ENCODE measurements at places on chromosomes 6 and 20. TPM values are rescaled to one million over a fixed set of nuclear protein-coding genes. Genes with fewer than 3 reads are reported as not detected.

- peaks cover 20% of the 10 kb centered on the region for H3K4me1 ChIP-seq
- no peaks in the 10 kb centered on the region for H3K36me3 ChIP-seq
- no peak overlapping the region for H3K4me3 ChIP-seq
- H3K27ac ChIP-seq = no peak overlapping the region
- H3K27me3 ChIP-seq = no peaks in the 10 kb centered on the region
Observed at GRCh38 chr6:113524826-113525225, 332.3 kb upstream of the MARCKS start.

Gene CNR1
- 6.3 TPM for total RNA-seq

Gene ATP9A
- total RNA-seq = 79.1 TPM

DNA sequence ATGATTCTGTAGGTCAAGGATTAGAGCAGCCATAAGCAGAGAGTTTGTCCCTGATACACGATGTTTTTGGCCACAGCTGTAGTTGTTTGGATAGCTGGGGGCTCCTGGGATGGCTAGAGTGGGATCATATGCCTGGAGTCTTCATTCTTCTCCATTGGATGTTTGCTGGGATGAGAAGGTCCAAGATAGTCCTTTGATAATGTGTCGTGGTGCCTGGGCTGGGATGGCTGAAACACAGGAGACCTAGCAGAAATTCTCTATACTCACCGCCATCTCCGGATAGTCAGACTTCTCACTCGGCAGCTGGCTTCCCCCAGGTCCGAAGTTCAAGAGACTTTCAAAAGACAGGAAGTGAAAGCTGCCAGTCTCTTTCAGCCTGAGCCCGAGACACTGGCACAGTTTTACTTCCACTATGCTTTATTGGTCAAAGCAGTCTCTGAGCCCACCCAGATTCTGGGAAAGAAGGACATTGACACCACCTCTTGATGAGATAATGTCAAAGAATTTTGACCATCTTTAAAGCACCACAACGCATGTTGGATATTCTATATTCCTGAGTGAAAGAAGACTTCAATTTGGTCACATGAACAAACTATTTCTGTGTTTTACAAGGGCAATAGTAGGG lies 16.0 kb downstream of the MARCKS start:
- no peak overlapping the region for H3K4me3 ChIP-seq
- H3K27me3 ChIP-seq = no peaks in the 10 kb centered on the region
- no peak for DNase-seq
- H3K27ac ChIP-seq = no peak overlapping the region
- H3K36me3 ChIP-seq = no peaks in the 10 kb centered on the region
- H3K4me1 ChIP-seq = peaks cover 12% of the 10 kb centered on the region

- H3K27ac ChIP-seq = no peak overlapping the region
- H3K4me3 ChIP-seq = no peak overlapping the region
- no peaks in the 10 kb centered on the region for H3K36me3 ChIP-seq
- H3K4me1 ChIP-seq = no peaks in the 10 kb centered on the region
Observed at GRCh38 chr20:24455081-24455480, 14.3 kb upstream of the SYNDIG1 start.

DNA sequence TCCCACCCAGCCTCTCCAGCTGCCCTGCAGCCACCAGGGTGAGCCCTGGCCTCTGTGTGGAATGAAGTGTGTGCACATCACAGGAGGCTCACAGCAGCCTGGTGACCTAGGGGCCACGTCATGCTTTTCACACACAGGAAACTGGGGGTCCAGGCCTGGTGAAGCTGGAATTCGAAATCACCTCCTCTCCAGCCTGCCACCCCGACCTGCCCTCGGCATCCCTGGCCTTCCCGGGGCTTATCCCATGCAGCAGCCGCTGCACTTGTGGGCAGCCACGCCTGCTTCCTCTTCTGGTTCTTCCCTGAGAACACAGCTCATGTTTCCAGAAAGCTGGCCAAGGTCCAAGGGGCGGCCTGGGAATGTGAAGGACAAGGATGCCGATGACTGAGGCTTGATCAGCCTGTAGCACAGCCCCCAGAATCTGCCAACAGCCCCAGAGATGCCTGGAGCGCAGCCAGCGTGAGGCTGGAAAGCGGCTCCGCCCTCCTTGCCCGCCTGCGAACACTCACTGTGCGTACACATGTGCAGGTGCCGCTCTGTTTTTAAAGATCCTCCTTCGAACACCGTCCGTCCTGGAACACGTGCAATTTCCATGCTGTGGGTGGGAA lies 4.2 kb upstream of the NTSR1 start:
- H3K4me1 ChIP-seq = peaks cover 20% of the 10 kb centered on the region
- no peak overlapping the region for H3K4me3 ChIP-seq
- peaks cover 49% of the 10 kb centered on the region for H3K27me3 ChIP-seq

GRCh38 chr6:167679790-167680604 lies 146.7 kb upstream of the AFDN start:
- H3K36me3 ChIP-seq = no peaks in the 10 kb centered on the region
- DNase-seq = no peak
- H3K4me3 ChIP-seq = peak overlapping the region; percentile 23
- peaks cover 30% of the 10 kb centered on the region for H3K4me1 ChIP-seq
- H3K27me3 ChIP-seq = peaks cover 48% of the 10 kb centered on the region

Gene IPCEF1
- 1.5 TPM for total RNA-seq

Gene SERINC3
- 42.9 TPM for total RNA-seq

GRCh38 chr6:90319044-90319443 lies 22.4 kb upstream of the BACH2 start:
- no peak for DNase-seq
- H3K4me3 ChIP-seq = no peak overlapping the region
- no peaks in the 10 kb centered on the region for H3K4me1 ChIP-seq
- no peak overlapping the region for H3K27ac ChIP-seq
- peaks cover 6% of the 10 kb centered on the region for H3K27me3 ChIP-seq
- H3K36me3 ChIP-seq = no peaks in the 10 kb centered on the region

DNA sequence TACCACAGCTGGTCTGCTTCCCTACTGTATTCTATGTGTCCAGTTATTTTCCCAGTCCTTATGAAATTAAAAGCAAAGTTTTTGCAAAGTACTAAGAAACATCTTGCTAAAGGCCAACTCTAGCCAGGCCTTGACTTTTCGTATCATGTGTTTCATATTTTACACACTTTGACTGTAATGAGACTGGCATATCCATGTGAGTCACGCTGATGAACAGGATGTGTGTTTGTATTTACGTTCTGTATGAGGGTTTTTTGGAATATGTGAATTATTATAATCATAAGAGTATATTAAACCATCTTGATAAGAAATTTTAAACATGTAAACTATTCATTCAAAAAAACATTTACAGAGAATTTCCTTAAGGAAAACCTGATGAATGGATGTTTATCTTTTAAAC lies 59.7 kb downstream of the EYA4 start:
- no peaks in the 10 kb centered on the region for H3K36me3 ChIP-seq
- peaks cover 3% of the 10 kb centered on the region for H3K4me1 ChIP-seq
- DNase-seq = no peak

- no peaks in the 10 kb centered on the region for H3K4me1 ChIP-seq
- DNase-seq = no peak
- no peak overlapping the region for H3K4me3 ChIP-seq
- peaks cover 31% of the 10 kb centered on the region for H3K27me3 ChIP-seq
- H3K36me3 ChIP-seq = no peaks in the 10 kb centered on the region
Observed at GRCh38 chr20:16821211-16822089, 73.3 kb downstream of the OTOR start.

Gene CD40
- 4.3 TPM for total RNA-seq

DNA sequence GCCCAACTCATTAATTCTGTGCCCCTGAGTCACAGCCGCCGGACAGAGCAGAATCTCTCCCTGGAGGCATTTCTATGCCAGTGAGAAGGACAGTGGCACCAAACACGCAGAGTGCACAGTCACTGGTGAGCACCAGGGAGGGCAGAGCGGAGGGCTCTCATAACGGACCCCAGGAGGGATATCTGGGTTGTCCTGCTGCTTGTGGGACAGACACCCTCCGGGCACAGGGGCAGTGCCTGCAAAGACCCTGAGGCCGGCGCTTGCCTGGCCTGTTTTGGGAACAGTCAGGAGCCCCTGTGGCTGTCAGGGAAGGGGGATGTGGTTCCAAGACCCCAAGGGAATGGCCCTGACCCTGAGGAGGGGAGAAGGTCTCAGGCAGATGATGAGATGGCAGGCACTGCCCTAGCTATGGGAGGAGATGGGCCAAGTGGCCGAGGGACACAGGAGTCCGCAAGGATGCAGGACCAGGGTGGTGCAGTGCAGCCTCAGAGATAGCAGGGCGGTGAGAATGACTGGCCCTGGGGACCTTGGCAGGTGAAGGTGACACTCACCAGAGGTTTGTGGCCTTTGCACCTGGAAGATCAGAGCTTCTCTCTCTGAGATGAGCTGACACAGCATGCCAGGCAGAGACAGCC lies 270.8 kb downstream of the SMOC2 start:
- no peaks in the 10 kb centered on the region for H3K36me3 ChIP-seq
- H3K27ac ChIP-seq = no peak overlapping the region
- H3K27me3 ChIP-seq = peaks cover 3% of the 10 kb centered on the region
- no peak for DNase-seq
- H3K4me3 ChIP-seq = no peak overlapping the region
- H3K4me1 ChIP-seq = peaks cover 15% of the 10 kb centered on the region

GRCh38 chr6:90098001-90098531 lies 198.6 kb downstream of the BACH2 start:
- no peak overlapping the region for H3K4me3 ChIP-seq
- DNase-seq = no peak
- H3K36me3 ChIP-seq = no peaks in the 10 kb centered on the region
- peak overlapping the region; percentile 82 for H3K27ac ChIP-seq
- H3K4me1 ChIP-seq = peaks cover 16% of the 10 kb centered on the region

DNA sequence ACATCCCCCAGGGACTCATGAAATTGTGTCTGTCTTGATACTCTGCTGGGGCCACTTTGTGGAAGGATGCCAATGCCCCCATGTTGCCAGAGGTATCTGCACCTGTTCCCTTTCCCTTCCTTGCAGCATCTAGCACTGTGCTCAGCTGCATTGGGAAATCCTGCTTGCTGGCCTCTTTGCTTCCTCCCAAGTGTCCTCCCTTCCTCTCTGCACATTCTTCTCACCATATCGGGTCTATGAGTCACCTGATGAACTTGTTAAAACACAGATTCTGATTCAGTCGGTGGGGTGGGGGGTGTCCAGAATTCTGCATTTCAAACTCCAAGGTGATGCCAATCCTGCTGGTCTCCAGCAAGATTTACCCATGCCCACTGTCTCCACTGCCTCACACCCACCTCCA lies 467.8 kb downstream of the PTPRT start:
- H3K27ac ChIP-seq = no peak overlapping the region
- DNase-seq = no peak
- no peaks in the 10 kb centered on the region for H3K4me1 ChIP-seq
- H3K27me3 ChIP-seq = no peaks in the 10 kb centered on the region
- H3K36me3 ChIP-seq = no peaks in the 10 kb centered on the region

DNA sequence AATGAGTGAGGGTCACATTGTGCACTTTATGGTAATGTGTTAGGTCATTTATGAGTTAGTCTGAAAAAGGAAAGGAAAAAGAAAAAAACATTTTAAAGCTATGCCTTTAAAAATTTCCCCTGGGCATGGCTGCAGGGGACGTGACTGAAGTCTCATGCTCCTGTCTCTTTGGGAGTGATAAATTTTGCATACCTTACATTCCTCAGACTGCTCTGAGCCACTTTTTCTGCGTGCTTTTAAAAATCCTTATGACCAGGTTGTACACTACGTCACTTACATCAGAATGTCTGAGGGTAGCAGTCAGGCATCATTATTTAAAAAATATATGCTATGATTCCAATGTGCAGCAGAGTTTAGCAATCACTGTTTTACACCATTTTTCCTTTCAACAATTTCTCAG lies 121.2 kb downstream of the RFPL4B start:
- no peak overlapping the region for H3K4me3 ChIP-seq
- peaks cover 22% of the 10 kb centered on the region for H3K4me1 ChIP-seq
- H3K36me3 ChIP-seq = no peaks in the 10 kb centered on the region
- no peak for DNase-seq
- peak overlapping the region; percentile 92 for H3K27ac ChIP-seq
- no peaks in the 10 kb centered on the region for H3K27me3 ChIP-seq

GRCh38 chr6:162181741-162182401 lies 545.7 kb downstream of the PRKN start:
- H3K27me3 ChIP-seq = peaks cover 6% of the 10 kb centered on the region
- H3K36me3 ChIP-seq = no peaks in the 10 kb centered on the region
- DNase-seq = no peak

Measured in mesothelial cell of epicardium (in vitro differentiated cells).